Transverse colon (tissue), 4 donors: ENCODE measurements at places on chromosomes 3 and 15. TPM values are rescaled to one million over a fixed set of nuclear protein-coding genes. Genes with fewer than 3 reads are reported as not detected.

The TMCO5A gene
- total RNA-seq, result not detected

The ROBO2 gene
- 0.32 TPM for total RNA-seq

The ZNF774 gene
- 12.3 TPM for total RNA-seq

The RBM5 gene
- total RNA-seq, result 308 TPM

DNA sequence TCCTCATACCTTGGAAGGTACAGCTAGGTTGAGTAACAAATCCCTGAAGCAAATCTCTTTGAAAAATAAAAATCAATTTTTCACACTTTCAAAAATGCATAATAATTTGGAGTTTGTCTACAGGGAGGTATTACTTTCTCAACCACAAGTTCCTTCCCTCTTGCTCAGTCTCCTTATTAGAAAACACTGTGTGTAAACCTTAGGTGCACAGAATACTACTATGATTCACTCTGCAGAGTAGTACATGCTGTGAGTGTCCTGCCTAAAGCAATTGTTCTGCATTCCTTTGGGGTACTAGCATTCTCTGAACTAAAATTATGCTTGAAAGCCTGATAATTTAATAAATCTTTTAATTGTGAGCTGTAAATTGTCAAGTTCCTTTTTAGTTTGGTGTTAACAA lies 115.9 kb upstream of the EPHA3 start:
- no peak for DNase-seq
- H3K36me3 ChIP-seq, result no peaks in the 10 kb centered on the region
- no peak overlapping the region for H3K4me3 ChIP-seq
- H3K27me3 ChIP-seq, result no peaks in the 10 kb centered on the region
- H3K4me1 ChIP-seq, result no peaks in the 10 kb centered on the region

GRCh38 chr3:78605178-78605577 lies 1162.6 kb downstream of the ROBO1 start:
- no peak overlapping the region for H3K4me3 ChIP-seq
- no peaks in the 10 kb centered on the region for H3K36me3 ChIP-seq
- no peaks in the 10 kb centered on the region for H3K4me1 ChIP-seq

DNA sequence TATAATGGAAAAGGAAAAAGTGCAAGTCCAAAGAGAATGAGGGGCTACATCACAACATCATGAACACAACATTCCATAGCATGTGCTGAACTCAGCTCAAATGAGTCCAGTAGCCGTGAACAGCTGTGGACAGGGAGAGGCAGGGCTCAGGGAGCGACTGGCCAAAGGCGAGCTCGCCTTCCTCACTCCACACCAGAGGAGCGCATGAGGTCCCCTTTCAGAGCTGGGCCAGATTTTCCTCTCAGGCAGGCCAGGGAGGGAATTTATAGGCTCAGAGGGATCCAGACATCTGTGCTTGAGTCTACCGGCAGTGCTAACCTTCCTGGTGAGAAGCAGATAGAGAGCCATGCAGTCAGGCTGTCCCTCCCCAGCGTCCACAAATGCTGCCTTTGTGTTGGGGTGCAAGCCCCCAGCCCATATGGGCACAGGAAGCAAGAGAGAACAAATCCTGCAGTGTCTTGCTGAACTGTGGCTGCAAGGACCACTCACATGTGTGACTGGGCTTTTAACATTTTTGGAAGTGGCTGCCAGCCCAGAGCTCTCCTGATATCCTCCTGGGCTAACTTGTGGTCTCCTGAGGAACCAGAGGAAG lies 32.5 kb downstream of the ARHGEF3 start:
- DNase-seq, result no peak
- H3K4me1 ChIP-seq, result no peaks in the 10 kb centered on the region
- no peaks in the 10 kb centered on the region for H3K27me3 ChIP-seq
- H3K4me3 ChIP-seq, result no peak overlapping the region

DNA sequence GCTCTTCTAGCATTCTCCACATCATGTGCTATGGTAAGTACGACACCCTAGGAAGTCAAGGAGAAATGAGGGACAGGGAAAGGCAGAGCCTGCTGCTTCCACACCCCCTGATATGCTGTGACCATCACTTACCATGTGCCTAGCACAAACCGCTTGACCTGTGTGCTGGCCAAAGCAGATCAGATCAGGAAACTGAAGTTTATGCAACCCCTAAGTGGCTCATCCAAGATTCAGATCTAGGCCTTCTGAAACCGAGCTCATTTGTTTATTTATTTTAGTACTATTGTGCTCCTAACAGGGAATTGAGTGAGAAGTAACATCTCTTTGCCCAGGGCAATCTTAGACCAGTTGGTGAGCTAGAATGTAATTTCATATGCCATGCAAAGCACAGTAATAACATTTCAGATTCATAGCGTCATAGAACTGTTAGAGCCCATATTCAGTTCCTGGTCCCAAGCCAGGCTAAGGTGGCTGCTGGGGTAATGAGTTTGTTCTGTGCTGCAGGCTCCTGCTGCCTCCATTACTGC lies at the start of gene RTP2:
RTP2 (minus strand) TSS at position 51 of the 527 bp plus-strand sequence. CDS start 429 bp downstream, outside the sequence.
- no peaks in the 10 kb centered on the region for H3K36me3 ChIP-seq
- DNase-seq, result no peak
- H3K4me3 ChIP-seq, result no peak within 1 kb of the TSS
- H3K27me3 ChIP-seq, result no peaks in the 10 kb centered on the region

DNA sequence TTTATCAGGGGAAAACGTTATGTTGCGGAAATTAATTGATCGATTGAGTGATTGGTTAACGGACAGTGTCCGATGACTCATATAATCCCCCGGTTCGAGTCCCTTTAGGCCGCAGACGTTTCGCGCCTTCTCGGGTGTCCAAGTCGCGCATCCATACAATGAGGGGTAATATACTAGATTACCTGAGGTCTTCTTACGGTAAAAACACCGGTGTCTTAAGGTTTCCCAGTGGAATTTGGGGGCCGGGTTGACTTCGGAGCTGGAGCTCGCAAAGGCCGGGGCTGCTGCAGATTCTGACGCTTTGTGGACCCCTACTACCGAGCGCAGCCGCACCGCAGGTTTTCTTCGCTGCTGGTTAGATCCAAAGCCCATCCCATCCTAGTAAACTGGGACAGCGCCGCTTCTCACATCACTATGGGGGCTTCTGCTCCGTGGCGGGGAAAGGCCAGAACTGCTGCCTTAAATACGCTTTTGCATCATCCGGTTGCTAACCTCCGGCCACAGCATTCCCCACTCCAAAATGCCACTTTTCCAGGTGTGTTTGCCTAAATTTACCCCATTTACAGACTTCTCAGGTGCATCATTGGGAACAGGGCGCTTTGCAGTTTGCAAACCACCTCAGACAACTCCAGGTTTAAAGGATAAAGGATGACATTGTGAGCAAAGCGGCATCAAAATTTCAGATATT lies 858 bp upstream of the SACM1L start:
- peak; percentile 28 for DNase-seq
- peak overlapping the region; percentile 74 for H3K4me3 ChIP-seq
- no peaks in the 10 kb centered on the region for H3K36me3 ChIP-seq
- H3K27ac ChIP-seq, result peak overlapping the region; percentile 96

DNA sequence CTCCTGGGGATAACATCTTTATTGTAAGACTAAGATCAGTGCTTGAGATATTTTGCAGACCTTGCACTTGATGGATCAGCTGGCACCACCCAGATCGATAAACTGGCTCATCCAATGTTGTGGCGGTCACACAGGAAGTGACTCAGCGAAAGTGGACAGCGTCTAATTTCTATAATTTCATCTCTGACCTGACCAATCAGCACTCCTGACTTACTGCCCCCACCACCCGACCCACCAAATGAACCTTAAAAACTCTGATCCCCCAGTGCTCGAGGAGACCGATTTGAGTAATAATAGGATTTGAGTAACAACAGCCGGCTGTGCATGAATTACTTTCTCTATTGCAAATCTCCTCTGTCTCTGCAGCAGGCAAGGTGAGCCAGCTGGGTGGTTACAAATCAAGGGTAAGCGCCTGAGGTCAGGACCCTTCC lies 62.7 kb upstream of the RNU6-1 start:
- H3K4me1 ChIP-seq, result peaks cover 5% of the 10 kb centered on the region
- H3K27me3 ChIP-seq, result no peaks in the 10 kb centered on the region
- no peak overlapping the region for H3K27ac ChIP-seq
- no peak for DNase-seq
- H3K4me3 ChIP-seq, result no peak overlapping the region

DNA sequence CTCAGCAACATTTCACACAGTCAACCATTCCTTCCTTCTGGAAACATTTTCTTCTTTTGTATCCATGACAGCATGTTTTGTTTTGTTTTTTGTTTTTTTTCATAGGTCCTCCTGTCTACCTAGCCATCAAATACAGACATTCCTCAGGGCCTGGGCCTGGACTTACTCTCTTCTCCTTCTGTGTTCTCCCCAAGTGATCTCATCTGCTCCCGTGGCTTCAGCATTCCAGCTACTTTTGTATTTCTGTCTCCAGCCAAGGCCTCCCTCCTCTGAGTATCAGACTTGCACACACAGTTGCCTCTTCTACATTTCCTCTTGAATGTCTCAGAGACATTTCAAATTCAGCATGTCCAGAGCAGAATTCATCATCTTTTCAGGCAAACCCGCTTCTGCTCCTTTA lies 82.4 kb downstream of the HCN4 start:
- H3K27ac ChIP-seq, result no peak overlapping the region
- no peak overlapping the region for H3K4me3 ChIP-seq
- peaks cover 71% of the 10 kb centered on the region for H3K36me3 ChIP-seq
- H3K4me1 ChIP-seq, result no peaks in the 10 kb centered on the region
- no peaks in the 10 kb centered on the region for H3K27me3 ChIP-seq

DNA sequence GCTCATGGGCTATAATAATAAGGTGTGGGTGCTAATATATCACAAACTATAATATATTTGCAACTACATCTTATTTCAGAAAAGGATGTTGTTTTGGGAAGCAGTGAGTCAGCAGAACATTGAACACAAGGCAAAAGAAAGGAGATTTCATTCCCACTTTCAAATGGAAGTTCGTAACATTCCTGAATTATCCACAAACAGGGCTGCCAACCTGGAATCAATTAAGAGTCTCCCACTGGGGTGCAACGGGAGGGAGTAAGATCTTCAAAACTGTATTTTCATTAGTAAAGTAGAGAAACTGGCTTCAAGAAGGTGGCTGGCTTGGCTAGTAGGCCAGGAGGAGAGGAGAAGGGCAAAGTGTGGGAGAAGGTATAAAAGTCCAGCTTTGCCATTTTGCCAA lies 479.6 kb downstream of the CNTN3 start:
- no peak for DNase-seq
- H3K36me3 ChIP-seq, result no peaks in the 10 kb centered on the region
- no peaks in the 10 kb centered on the region for H3K27me3 ChIP-seq
- H3K4me1 ChIP-seq, result no peaks in the 10 kb centered on the region
- H3K27ac ChIP-seq, result no peak overlapping the region
- H3K4me3 ChIP-seq, result no peak overlapping the region

DNA sequence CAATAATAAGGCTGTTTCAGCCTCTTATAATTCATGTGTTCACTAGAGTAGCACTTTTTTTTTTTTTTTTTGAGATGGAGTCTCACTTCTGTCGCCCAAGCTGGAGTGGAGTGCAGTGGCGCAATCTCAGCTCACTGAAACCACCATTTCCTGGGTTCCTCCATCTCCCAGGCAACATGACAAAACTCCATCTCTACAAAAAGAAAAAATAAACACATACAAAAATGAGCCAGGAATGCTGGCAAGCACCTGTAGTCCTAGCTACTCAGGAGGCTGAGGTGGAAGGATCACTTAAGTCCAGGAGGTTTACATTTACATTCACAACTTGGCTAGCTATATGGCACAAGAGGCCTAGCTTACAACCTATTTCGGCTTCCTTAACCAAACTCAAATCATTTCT lies 6.8 kb downstream of the USP4 start:
- peak overlapping the region; percentile 3 for H3K27ac ChIP-seq
- peaks cover 37% of the 10 kb centered on the region for H3K36me3 ChIP-seq
- DNase-seq, result no peak
- no peak overlapping the region for H3K4me3 ChIP-seq
- peaks cover 2% of the 10 kb centered on the region for H3K4me1 ChIP-seq

DNA sequence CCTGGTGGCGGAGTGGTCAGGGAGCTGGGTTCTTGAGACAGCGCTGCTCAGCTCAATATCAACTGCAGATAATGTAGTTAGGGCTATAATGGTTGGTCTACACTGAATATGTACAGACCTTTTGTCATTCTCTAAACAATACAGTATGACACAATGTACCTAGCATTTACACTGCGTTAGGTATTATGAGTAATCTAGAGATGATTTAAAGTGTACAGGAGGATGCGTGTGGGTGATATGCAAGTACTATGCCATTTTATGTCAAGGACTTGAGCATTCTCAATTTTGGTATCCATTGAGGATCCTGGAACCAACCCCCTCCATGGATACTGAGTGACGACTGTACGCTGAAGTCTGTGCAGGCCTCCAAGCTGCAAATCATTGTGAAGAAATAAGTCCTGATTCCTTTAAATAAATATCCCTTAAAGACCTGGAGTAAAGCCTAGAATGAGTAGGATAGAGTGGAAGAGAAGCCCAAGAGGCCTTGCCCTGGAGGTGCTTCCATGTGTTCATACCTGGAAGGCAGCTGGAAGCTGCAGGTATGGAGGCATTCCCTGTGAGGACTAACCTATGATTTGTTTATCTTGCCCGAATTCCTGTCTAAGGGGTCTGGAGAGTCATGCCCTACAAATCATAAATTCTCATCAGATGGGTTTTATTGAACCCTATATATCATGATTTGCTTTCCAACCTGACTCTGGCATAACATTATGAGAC lies 15.7 kb upstream of the RTP1 start:
- H3K27ac ChIP-seq, result no peak overlapping the region
- H3K4me1 ChIP-seq, result no peaks in the 10 kb centered on the region
- H3K4me3 ChIP-seq, result no peak overlapping the region
- no peak for DNase-seq

GRCh38 chr3:64939747-64940450 lies 252.1 kb upstream of the ADAMTS9 start:
- no peak for DNase-seq
- no peak overlapping the region for H3K27ac ChIP-seq
- no peaks in the 10 kb centered on the region for H3K27me3 ChIP-seq
- no peak overlapping the region for H3K4me3 ChIP-seq

- peak overlapping the region; percentile 66 for H3K27ac ChIP-seq
- DNase-seq, result peak; percentile 8
- H3K4me1 ChIP-seq, result peaks cover 17% of the 10 kb centered on the region
- H3K36me3 ChIP-seq, result no peaks in the 10 kb centered on the region
Observed at GRCh38 chr3:136819392-136819730, 435 bp downstream of the SLC35G2 start.

GRCh38 chr3:30475038-30475808 lies 131.2 kb upstream of the TGFBR2 start:
- no peak overlapping the region for H3K27ac ChIP-seq
- DNase-seq, result no peak
- H3K27me3 ChIP-seq, result no peaks in the 10 kb centered on the region
- no peak overlapping the region for H3K4me3 ChIP-seq

DNA sequence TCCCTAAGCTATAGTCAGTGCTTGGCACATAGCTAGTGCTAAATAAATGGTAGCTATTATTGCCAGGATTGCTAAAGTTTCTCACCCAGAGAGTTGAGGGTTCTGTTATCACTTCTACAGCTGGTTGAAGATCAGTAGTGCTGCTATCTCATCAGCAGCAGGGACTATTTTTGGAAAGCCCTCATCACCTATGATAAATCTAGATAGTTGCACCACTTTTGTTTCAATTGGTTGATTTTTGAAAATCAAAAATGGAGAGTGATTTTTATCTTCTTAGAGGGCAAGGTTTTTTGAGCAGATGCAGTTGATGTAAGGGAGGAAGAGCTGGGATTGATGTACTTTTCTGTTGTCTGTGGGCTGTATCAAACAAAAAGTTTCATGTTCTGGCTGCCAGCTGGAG lies 101.6 kb downstream of the ST6GAL1 start:
- H3K27ac ChIP-seq, result no peak overlapping the region
- no peak for DNase-seq
- H3K27me3 ChIP-seq, result no peaks in the 10 kb centered on the region
- no peaks in the 10 kb centered on the region for H3K4me1 ChIP-seq
- no peaks in the 10 kb centered on the region for H3K36me3 ChIP-seq
- no peak overlapping the region for H3K4me3 ChIP-seq
